ENCODE measurements at places on chromosomes 16 and 17.

DNA sequence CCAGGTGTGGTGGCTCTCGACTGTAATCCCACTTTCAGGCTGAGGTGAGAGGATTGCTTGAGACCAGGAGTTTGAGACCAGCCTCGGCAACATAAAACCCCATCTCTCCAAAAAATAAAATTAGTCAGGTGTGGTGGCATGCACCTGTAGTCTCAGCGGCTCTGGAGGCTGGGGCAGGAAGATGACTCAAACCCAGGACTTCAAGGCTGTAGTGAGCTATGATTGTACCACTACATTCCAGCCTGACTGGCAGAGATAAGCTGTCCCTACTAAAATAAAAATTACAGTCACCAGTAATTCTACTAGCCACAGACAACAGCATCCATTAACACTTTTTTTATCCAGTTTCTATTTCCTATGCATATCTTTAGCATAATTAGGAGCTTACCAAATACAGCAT lies 176.3 kb downstream of the CPPED1 start:
- no peak for DNase-seq

- DNase-seq, result no peak
Observed at GRCh38 chr16:29974291-29975133, 844 bp downstream of the TAOK2 start.

DNA sequence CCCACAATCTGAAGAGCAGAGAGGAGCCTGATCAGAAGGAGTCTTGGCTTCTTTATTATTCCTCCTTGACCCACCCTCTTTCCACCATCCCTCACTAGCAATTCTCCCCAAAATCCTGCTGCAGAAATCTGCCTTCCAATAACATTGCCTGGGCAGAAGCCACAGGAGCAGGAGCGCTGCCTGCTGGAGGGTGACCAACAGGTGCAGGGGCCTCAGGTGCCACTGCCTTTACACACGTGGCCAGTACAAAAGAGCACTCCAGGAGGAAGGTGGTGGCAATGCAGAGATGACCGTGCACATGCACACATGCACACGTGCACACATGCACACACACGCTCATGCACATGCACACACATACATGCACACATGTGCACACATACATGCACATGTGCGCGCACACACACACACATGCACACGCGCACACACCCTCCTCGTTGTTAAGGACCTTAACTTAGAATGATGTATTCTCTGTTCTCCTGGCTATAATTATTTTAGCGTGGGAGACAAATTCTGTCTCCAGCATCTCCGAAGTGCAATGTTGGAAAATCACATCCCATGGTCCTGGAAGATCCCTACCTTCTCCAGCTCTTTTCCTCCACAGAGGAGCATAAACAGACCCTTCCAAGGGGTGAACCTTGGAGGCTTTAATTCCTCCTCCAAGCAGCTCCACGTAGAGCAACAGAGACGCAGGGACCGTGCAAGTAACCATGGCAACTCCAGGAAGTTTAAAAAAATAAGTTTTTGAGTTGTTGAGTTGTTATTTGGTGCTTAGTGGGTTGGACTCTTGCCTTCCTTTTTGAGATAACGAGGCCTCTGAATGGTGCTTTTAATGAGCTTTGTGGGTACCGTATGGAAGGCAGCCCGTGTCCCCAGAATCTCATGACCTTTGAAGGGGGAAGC lies 12.6 kb downstream of the RBFOX3 start:
- no peak for DNase-seq

GRCh38 chr17:17603178-17603894 lies 11.8 kb upstream of the PEMT start:
- DNase-seq, result no peak

DNA sequence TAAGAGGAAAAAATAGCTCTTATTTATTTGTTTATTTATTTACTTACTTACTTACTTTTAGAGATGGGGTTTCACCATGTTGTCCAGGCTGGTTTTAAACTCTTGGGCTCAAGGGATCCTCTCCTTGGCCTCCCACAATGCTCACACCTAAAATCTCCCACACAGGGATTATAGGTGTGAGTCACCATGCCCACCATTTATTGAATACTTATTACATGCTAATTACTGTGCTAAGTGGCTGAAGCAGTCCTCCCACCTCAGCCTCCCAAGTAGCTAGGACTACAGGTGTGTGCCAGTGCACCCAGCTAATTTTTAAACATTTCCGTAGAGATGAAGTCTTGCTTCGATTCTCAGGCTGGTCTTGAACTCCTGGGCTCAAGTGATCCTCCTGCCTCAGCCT lies 11.0 kb upstream of the ITGB3 start:
- no peak for DNase-seq

GRCh38 chr17:71071837-71072236 lies 902.5 kb downstream of the KCNJ2 start:
- DNase-seq, result no peak

DNA sequence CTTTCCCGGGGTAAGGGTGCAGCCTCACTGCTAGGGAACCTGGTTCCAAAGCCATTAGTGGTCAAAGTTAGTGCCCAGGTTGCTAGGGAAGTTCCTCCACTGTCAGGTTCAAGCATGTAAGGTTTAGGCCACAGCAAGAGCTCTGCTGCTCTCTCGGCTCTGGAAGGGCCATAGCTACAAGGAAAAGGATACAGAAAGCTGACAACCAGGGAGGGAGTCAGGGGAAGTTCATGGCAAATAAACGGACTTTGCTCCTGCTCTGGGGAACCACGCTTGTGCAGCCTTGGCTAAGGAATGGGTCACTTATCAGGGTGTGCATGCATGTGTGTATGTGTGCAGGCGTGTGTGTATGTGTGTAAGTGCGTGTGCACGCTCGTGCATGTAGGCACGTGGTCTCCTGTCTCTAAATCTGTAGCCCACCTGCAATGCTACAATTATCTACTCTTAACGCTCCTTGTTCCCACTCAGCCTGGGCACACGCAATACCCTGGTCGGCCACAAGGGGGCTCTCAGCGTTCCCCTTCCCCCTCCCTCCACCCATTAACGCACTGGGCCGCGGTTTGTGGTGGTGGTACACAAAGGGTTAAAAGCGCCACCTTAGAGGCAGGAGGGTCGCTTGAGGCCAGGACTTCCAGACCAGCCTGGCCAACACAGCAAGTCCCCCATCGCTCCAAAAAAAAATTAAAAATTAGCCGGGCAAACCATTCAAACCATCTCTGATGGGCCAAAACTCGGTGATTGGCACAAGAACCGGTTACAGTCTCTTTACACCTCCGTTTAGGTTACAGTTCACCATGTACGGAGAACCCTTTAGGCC lies 48.4 kb upstream of the KDM8 start:
- no peak for DNase-seq

DNA sequence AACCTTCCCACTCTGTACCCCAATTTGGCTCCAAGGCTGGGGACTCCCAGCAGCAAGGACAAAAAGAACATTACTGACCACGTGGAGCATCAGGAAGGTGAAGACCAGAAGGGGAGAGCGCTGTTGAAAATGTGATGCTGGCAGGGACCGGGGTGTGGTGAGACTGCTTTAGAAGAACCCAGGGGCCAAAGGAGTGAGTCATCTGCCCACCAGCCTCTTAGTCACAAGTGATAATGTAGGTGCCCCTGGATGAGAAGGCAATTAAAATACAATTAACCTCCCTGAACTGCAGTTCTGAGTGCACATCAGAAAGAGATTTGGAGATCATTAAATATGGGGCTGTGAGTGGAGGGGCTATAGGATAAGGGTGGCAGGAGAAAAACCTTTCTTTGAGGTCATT lies 366.6 kb upstream of the CCL2 start:
- no peak for DNase-seq

All from GF-D8 (cell line).